DND-41 (cell line): ENCODE measurements at places on chromosomes 2 and 18.

DNA sequence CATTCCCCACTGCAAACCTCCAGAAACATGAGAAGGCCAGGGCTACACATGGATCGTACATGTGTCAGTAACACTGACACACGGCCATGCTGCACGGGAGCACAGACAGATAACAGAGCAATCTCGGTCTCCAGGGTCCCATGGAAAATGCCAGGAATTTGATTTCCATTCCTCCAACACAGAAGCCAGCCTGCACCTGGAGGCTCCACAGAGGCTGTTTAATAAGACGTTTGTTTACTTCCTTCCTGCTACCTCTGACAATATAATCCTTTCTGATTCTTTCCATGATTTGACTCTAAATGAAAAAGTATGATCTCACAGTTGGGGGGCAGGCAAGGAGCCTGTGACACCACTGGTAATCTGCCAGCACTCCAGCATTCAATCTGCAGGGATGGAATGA is 210.9 kb upstream of the DDX18 start:
- DNase-seq, result no peak

GRCh38 chr2:121825003-121825950 is 69.8 kb downstream of the TSN start:
- no peak for DNase-seq

DNA sequence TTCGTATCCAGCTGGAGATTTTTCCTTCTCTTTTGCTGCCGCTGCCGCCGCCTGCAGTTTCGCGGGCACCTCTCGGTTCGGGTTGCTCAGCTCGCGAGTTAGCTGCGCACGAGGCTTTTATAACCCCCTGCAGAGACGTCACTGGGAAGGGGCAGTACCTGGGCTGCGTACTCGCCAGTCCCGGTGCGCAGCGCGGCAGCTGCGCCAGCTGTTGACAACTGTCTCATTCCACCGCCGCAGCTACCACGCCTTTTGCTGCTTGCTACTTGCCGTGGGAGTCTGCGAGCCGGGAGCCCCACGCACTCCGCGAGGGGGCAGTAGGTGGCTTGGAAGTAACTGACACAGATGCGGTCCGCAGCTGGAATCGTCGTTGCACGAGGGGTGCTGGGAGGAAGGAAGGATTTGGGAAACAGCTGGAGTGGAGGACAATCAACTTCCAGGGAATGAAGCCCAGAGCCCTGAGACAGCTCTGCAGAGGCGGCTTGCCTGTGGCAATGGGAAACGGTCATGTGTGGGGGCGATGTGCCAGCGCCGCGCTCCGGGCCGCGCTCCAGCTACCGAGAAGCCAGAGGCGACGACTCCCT is at the start of gene TACR1:
Gene TACR1, minus strand, starts transcription at position 93 of the 584 bp plus-strand sequence. CDS start 586 bp downstream, outside the sequence.
- no peak for DNase-seq

DNA sequence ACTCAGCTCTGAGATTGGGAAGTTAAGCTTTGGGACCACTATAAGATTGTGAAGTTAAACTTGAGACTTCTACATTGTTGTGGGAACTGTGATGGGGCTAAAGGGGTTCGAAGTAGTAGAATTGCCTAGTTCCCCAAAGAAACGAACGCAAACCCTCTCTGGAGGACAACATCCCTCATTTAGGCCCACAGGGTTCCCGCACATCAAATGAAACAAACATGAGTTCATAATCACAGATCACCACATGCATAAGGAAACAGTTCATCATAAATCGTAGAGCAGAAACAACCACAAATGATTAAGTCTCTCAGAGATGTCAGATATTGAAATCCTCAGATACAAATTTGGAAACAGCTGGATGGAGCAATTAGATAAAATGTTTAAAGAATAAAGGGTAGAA is 55.9 kb upstream of the HPCAL1 start:
- no peak for DNase-seq

- DNase-seq, result no peak
These were observed 203.7 kb downstream of the KLHL29 start for GRCh38 chr2:23588508-23589201.

- no peak for DNase-seq
These were observed 58.6 kb downstream of the LRP2 start for GRCh38 chr2:169303579-169304305.

DNA sequence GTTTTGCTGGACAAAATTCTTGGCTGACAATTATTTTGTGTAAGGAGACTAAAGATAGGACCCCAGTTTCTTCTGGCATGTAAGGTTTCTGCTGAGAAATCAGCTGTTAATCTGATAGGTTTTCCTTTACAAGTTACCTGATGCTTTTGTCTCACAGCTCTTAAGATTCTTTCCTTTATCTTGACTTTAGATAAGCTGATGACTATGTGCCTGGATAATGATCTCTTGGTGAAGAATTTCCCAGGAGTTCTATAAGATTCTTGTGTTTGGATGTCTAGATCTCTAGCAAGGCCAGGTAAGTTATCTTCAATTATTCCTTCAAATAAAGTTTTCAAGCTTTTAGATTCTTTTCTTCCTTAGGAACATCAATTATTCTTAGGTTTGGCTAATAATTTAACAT is 534.8 kb upstream of the LRRTM4 start:
- DNase-seq, result no peak

DNA sequence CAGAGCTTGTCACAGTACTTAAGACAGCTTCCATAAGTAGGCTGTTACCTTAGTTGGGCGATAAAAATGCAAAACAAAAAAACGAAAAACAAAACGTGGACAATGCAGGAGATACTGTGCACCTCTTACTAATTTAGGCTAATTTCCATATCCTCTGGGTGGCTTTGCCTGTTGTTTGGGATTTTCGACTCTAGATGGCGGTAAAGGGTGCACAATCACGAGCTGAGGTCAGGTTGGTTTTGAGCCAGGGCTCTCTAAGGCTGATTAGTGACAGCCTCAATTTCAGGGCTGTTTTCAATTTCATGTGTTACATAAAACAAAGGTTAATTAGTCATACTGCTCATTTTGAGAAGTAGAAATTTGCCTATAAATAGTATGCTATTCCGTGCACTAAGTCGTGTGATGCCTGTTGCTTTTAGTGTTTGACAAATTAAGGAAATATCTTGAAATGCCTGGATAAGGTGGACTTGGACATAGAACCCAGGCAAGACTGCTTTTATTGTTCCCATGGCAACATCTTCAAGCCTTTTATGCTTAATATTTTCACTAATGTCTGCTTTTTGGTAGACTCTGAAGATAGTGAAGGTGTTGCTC is 493.1 kb downstream of the SOCS6 start:
- DNase-seq, result peak; percentile 40

GRCh38 chr2:235502336-235502735 is 8.5 kb downstream of the AGAP1 start:
- no peak for DNase-seq

DNA sequence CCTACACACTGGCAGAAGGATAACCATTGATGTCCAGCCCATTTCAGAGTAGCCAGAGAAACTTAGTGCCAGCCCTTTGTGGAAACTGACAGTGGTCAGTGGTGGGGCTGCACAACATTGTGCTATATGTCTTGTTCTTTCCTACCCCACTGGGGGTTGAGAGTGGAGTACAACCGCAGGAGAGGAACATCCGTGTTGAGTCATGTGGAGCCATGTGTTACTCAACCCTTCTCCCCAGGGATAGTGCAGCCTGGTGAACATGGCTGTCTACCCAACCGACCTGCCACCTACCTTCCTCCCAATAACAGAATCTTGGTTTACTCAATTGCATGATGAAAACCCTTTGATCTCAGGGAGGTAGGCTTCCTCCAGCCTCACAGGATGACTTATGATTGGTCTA is 65.3 kb upstream of the MAPK4 start:
- DNase-seq, result no peak
